ENCODE measurements at places on chromosomes 13 and 19.

DNA sequence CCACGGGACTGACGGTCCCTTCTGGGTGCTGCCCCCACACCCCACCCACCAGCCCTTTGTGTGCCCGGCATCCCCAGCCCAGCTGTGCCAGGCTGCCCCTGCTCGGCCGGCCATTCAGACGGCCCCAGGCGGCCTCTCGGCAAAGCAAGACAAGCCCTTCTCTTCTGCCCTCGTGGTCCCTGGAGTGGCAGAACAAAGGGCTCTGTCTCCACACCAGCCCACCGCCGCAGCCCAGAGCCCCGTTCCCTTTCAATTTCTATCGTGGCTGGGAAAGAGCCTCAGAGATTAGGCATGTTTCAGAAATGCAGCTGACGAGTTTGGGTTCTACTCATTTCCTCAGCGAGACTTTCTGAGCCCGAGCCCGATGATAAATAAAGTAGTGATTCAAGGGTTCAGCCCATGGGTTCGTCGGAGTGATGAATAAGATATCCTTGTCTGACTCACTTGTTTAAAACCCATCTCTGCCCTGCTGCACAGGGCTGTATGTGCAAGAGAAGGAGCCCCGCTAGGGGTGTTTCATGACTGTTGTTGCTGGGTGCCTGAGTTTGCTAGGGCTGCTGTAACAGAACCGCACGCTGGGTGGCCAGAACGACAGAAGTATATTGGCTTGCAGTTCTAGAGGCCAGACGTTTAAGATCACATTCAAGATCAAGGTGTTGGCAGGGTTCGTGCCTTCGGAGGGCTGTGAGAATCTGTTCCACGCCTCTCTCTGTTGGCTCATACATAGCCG is 4.3 kb downstream of the MYO9B start:
- peak; percentile 75 for DNase-seq
- peak overlapping the region; percentile 90 for H3K27ac ChIP-seq
- no peaks in the 10 kb centered on the region for H3K27me3 ChIP-seq
- peaks cover 30% of the 10 kb centered on the region for H3K4me1 ChIP-seq
- H3K36me3 ChIP-seq: no peaks in the 10 kb centered on the region

DNA sequence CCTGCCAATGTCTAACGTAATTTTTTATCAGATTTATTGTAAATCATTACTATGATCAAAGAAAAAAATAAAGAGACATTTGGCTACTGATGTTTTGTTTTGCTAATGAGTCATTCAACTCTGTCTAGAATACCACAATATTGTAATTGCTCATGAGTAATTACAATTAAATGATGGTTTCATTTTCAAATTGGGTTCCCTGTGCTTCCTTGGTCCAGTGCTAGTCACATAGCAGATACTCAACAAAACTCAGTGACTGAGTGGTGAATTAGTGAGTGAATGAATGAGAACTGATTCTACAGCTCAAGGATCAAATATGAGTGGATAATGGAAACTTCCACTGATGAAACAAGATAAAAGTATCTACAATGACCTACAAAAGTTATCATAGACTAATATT is 304.7 kb downstream of the POU4F1 start:
- H3K27me3 ChIP-seq: no peaks in the 10 kb centered on the region
- H3K27ac ChIP-seq: no peak overlapping the region
- H3K4me1 ChIP-seq: no peaks in the 10 kb centered on the region
- no peak for DNase-seq

DNA sequence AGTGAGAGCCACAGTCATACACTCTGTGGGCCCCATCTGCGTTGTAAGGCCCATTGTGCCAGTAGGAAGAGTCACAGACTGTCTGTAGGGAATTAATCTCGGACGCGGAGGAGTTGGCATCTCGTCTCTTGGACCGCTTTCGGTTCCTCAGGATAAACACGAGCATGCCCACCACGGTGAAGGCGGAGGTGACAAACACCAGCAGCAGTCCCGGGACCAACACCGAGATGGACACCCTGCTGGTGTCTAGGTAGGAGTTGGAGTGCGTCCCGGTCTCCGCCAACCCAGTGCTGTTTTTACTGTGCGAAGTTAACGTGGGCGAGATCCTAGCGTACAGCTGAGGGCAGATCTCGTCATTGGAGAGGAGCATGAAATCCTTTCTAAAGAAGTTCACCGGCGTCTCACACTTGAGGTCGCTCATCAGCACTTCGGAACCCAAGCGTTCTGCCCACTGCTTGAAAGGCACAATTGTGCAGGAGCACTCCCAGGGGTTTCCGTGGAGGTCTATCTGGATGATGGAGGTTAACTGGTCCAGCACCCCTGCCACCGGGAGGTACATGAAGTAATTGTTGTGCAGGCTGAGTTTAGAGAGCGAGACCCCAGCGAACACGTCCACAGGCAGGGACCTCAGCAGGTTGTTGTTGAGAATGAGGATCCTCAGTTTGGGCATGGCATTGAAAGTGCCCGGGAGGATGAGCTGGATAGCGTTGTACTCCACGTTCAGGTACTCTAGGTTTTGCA is 2.7 kb downstream of the SLITRK1 start:
- no peaks in the 10 kb centered on the region for H3K36me3 ChIP-seq
- H3K4me3 ChIP-seq: no peak overlapping the region
- H3K27me3 ChIP-seq: peaks cover 47% of the 10 kb centered on the region
- no peak overlapping the region for H3K27ac ChIP-seq

GRCh38 chr13:34553376-34553775 is 388.7 kb upstream of the NBEA start:
- no peak overlapping the region for H3K27ac ChIP-seq
- H3K27me3 ChIP-seq: no peaks in the 10 kb centered on the region
- DNase-seq: no peak
- H3K4me3 ChIP-seq: no peak overlapping the region
- no peaks in the 10 kb centered on the region for H3K4me1 ChIP-seq
- no peaks in the 10 kb centered on the region for H3K36me3 ChIP-seq

DNA sequence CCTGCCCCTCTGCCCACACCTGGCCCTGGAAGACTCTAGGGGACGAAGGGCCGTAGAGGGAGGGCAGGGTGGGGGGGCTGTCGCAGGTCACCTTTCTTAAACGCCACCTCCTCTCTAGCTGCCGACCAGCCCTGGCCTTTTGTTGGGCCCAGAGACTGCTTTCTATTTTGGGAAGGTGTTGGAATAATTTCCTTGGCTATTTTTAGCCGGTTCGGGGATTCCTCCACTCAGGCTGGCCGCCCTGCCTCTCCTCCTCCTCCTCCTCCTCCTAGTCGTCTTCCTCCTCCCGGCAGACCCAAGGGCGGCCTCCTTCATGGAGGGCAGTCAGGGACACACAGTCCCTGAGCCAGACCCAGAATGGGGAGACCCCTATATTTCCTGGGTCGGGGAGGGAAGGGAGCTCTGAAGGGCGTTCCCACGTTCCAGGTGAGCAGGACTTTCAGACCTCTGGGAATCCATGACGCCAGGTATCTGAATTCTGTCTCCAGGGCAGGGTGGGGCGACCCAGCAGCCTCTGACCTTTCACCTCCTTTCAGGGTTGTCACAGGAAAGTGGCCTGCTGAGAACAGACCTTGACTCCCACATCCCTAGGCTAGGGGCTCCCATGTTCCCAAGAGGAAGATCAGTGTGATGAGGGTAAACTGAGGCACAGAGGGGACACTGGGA is 19.9 kb downstream of the GADD45B start:
- peak; percentile 63 for DNase-seq
- H3K27me3 ChIP-seq: no peaks in the 10 kb centered on the region
- H3K4me3 ChIP-seq: no peak overlapping the region
- no peaks in the 10 kb centered on the region for H3K36me3 ChIP-seq

- no peak for DNase-seq
- no peak within 1 kb of the TSS for H3K27ac ChIP-seq
- H3K27me3 ChIP-seq: peaks cover 55% of the 10 kb centered on the region
- H3K36me3 ChIP-seq: no peaks in the 10 kb centered on the region
- peak within 1 kb of the TSS; percentile 9 for H3K4me3 ChIP-seq
- H3K4me1 ChIP-seq: no peaks in the 10 kb centered on the region
These were observed at the start of gene TTC9B for GRCh38 chr19:40217934-40218890. TSS of gene TTC9B (minus strand) at chr19:40218384. CDS start at chr19:40218381, 3 bp downstream.

All from transverse colon (tissue), 4 donors.